ENCODE measurements at places on chromosomes 1 and 21.

DNA sequence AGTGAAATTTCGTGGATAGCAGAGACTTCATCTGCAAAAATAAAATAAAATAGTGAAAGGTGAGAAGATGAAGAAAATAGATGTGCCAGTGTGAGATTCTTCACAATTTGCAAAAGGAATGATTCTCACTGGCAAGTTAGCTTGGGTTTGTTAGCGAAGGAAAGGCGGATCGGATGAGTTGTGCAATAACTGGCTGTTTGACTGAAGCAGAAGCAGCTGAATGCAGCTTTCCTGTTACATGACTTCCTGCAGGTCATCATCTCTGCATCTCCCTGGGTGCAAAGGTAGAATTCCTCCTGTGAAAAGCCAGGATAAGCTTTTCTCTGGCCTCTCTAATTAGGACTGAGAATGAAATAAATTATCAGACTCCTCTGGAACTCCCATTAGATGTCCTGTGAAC lies 263.1 kb upstream of the CHRM3 start:
- DNase-seq, result no peak

- DNase-seq, result no peak
Measured at GRCh38 chr1:202365092-202365815, 16.8 kb downstream of the PPP1R12B start.

GRCh38 chr1:9291914-9292360 lies 757 bp upstream of the SPSB1 start:
- peak; percentile 30 for DNase-seq

DNA sequence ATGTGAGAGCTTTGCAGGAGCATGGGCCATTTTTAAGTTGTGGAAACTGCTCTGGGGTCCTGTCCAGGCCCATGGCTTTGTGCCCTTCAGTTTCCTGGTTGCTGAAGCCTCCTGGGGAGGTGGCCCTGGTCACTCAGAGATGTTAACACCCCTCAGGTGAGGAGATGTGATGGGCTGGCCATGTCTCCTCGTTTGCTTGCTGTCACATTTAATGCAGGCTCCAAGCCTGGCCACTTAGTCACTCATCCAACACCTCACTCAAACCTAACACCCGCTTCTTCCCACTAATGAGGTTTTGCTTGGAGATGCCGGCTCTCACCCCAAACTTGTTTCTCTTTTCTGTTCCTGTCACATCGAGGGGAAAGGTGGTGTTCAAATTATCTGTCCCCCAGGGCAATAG lies 192.7 kb downstream of the PTPRU start:
- no peak for DNase-seq

DNA sequence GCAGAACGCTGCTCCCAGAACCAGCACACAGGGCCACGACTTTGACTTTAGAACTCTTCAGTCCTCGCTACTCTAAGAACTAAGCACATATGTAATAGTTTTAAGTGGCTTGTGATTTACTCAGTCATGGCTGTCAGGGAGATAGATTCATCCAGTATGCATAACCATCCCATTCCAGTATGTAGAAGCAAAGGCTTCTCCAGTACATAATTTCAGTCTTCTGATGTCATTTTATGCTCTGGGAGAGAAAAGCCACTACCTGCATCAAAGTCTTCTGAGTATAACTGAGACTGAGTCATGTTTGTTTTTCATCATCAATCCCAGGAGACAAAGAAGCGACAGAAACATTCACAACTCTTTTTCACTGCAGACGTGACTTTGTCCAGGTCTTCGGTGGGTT lies 885.7 kb downstream of the PLA2G4A start:
- DNase-seq, result no peak

- DNase-seq, result no peak
Measured at GRCh38 chr1:56817716-56818463, 1.3 kb downstream of the FYB2 start.

- DNase-seq, result no peak
Measured at GRCh38 chr1:164830628-164831027, 271.6 kb downstream of the PBX1 start.

All from urothelium cell line (cell line).